ENCODE measurements at places on chromosomes 7 and 10.

- peak; percentile 78 for DNase-seq
Observed at GRCh38 chr10:114103284-114103683, 59.6 kb downstream of the ADRB1 start.

GRCh38 chr7:25359471-25360059 is 131.3 kb upstream of the NPVF start:
- DNase-seq: peak; percentile 5

- no peak for DNase-seq
Observed at GRCh38 chr7:18283045-18283444, 212.5 kb upstream of the HDAC9 start.

GRCh38 chr10:34791947-34792346 is 23.1 kb downstream of the PARD3 start:
- no peak for DNase-seq

DNA sequence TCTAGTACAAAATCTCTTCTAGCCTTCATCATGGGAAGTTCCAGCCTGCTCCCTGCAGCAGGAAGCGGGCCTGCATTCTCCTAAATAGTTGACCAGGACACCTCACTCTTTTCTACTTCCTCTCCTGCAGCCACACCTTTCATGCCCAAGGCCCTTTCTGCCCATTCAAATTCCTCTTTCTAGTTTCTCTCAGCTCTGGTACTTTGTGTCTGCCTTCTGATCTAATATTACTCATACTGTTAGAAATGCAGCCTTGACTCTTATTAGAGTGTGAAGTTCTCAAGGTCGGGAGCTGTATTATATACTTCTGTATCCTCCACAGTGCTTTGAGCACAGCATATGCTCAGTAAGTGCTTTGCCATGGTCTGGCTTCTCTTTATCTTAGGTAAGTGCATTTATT is 103.1 kb downstream of the PRKCQ start:
- no peak for DNase-seq

- DNase-seq: peak; percentile 25
Observed at GRCh38 chr10:72889391-72889831, 4.1 kb upstream of the OIT3 start.

DNA sequence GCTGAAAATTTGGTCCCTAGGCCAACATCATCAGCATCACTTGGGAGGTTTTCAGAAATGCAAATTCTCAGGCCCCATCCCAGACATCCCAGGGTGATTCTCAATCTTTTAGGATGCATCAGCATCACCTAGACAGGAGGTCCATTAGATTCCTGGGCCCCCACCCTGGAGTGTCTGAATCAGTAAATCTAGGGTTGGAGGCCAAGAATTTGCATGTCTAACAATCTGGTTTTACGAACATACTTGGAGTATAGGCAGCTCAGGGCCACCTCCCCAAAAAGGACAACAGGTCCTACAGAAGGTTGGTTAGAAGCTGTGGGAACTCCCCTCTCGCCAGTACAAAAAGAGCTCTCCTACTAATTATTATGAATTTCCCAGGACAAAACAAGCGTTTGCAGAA is 15.5 kb downstream of the ZC3HAV1 start:
- DNase-seq: no peak

DNA sequence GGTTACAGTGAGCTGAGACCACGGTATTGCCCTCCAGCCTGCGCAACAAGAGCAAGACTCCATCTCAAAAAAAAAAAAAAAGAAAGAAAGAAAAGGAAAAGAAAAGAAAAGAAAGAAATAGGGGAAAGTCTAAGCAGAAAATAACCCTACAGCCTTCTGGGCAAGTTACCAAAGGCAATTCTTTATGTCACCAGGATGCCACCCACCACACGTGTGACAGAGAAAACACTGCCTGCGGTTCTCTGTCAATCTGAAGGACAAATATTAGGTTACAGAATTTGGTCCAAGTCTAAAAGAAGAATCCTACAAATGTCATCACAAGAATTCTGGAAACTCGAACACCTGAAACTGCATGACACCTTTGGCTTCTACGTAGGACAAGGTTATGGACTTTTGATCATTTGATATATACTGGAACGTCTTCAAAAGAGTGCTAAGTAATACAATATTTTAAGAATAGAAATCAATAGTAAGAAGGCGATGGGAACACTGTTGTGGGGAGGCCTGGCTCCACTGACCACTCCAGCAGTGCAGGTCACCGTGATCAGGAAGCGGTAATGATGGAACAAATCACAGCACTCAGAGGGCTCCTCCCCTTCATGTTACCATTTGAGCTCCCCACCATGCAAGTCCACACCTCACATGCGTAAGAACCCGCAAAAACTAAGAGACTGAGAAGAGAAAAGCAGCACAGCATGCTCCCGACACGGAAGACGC is 75.8 kb downstream of the MAD1L1 start:
- DNase-seq: peak; percentile 8

- DNase-seq: no peak
Observed at GRCh38 chr10:71251319-71251718, 38.9 kb downstream of the UNC5B start.

DNA sequence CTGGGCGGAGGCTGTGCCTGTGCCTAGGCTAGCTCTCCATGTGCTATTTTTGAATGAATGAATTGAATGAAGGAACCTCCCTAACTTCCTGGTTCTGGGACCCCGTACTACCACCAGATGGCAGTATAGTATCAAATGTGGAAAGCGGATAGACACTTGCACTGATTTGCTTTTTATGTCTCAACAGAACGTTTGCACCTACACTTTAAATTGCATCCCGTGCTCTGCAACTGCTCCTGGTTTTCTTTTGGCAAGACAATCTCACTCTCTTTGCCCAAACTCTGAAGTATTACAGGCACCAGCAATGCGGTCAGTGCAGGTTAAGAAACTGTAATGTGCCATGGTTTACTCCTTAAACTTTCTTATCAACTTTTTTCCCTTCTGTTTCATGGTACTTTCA is 6.5 kb downstream of the FZD8 start:
- DNase-seq: peak; percentile 72

DNA sequence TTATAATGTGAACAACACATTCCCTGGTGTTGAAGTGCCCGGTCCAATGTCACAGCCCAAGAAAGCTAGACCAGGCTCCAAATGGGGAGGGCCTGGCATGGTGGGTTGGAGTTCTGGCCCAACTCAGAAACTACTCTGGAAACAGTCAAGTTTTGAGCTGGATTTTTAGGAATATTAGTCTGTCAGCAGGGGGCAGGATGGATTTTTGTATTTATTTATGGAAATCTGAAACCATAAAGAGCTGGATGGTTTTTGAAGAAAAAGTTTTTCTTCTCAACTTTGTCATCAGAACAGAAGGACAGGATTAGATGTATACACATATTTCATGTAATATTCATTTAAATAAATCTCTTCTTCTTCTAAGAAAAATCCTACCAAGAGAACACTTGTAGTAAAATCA is 97.5 kb downstream of the POU6F2 start:
- DNase-seq: peak; percentile 28

GRCh38 chr7:88437132-88437531 is 130.4 kb upstream of the STEAP4 start:
- DNase-seq: no peak

Measured in GM23248 (cell line).